NCI-H1694 treated with DMSO at 0.1 percent for 48 hours (cell line): ENCODE measurements at places on chromosomes 4 and X.

DNA sequence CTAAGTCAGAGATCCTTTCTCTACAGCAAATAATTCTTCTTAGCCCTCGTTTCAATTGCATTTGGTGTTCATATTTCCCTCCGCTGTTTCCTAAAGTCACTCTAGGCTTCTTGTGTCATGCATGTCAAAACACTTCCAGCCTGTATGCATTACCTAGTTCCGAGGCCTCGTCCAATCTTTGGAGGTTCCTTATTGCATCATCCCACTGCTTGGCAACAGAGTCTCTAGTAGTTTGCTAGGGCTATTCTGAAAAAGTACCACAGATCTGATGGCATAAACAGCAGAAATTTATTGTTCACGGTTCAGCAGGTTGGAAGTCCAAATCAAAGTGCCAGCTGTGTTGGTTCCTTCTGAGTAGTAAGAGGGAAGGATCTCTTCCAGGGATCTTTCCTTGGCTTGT, 5.9 kb downstream of the H2BW2 start:
- DNase-seq, result no peak

- no peak for DNase-seq
Observed at GRCh38 chr4:184854673-184855072, 28.9 kb upstream of the ACSL1 start.

- no peak for DNase-seq
Observed at GRCh38 chr4:72661830-72662229, 92.8 kb upstream of the ADAMTS3 start.

DNA sequence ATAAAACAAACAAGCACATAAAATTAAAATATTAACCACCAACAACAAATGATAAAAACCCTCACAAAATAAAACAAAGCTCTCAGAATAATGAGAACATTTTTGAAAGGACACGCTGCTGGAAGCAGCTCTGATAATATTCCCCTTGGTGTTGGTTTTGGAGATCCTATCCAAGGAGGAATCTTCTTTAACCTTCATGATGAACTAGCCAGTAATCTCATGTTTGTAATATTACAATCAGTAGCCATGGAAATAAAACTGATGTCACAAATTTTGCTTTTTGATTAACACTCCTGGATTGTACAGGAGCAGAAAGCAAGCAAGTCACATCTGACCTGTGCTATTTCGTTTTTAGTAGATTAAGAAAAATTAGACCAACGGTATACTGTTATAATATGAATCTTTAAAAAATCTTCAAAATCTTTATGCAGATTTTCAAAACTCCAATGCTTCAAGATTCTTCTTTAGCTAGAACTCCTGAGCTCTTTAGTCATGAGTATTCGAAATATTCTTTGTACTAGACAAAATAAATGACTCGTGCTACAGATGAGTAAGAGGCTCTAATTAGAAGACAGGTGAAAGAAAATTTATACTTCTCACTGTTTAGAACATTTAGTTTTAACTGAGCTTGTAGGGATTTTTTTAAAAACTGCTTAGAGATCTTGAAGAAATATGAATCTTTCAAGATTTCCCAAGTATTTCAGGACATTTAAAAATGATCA, 154.1 kb downstream of the RASL11B start:
- DNase-seq, result no peak

DNA sequence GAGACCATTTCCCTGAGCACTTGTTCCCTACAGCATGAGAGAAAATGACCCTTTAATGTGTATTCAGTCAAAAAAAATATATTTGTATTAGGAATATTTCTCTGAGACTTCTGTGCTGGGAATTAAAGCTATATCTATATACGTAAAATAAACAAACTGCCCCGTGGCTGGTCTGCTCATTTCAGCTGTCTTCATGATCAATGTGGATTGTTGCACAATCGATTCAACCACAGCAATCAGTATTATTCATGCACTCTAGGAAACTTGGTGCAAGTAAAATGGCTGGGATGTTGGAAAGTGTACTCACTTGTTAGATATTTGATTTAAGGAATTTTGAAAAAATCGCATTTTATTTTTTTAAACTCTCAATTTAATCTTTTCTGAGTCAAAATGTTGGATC, 307.9 kb upstream of the ZFP42 start:
- DNase-seq, result no peak
